NCI-H1436 (cell line): ENCODE measurements at places on chromosomes 4 and X.

GRCh38 chr4:158877069-158877468 is 108.2 kb downstream of the FNIP2 start:
- no peak for DNase-seq

- DNase-seq, result no peak
Observed at GRCh38 chr4:164508771-164509170, 245.2 kb upstream of the SMIM31 start.

DNA sequence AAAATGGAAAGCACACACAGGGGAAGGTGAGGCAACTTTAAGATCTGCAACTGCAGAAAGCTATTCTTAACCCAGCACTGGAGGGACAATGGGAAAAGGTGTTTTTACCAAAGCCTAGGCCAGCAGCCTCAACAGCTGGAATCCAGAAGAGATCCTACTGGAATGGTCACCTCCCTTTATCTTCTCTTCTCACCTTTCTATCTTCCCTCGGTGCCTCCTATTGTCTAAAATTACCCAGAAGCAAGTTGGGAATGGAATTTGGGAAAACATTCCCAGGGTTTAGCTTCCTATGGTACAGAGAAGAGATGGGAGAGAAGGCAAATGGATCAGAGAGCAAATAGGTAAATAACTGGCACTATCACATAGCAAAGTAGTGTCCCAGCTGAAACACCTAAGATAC is 73.1 kb downstream of the TIGD2 start:
- no peak for DNase-seq

DNA sequence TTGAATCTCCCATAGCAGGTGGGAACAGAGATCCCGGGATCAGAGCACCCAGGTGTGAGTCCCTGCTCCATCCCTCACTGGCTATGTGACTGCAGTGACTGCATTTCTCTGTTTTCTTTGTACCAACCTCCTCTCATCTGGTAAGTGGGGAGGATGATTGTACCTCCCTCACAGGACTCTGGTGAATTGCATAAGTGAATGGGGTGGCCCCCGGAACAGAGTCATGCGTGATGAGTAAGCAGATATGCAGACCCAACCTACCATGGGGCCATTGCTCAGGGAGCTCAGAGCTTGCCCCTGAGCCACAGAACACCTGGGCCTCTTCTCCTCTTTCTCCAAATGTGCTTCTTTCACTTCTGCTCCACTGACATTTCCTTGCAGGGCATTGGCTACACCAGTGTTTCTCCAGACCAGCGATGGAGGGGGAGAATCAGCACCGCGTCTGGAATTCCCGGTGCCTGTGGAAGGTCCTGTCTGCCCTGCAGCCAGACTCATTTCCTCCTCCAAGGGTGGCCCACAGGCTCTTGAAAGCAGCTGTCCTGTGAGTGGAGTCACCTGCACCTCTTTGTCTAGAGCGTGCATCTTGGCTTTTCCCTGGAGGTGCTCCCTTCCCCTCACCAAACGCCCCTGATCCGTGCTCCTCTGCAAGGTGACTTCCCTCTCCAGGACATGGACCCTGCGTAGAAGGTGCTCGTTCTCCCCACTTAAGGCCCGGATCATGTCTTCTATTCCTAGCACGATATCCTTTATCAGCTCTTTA is 30.0 kb downstream of the C4orf50 start:
- no peak for DNase-seq

DNA sequence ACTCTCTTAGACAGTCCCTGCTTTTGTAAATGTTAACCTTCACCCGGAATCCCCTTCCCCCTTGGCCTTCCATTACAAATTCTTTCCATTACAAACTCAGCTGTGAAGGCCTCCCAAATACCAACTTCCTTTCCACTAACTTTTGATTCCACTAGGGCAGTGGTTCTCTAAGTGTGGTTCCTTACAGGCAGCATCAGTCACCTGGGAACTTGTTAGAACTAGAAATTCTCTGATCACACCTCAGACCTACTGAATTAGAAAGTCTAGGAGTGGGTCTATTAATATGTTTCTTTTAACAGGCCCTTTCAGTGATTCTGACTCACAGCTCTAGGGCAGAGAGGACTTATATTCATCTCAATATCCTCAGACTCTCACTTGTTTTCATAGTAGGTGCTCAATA is 19.0 kb upstream of the MRPL1 start:
- DNase-seq, result no peak

DNA sequence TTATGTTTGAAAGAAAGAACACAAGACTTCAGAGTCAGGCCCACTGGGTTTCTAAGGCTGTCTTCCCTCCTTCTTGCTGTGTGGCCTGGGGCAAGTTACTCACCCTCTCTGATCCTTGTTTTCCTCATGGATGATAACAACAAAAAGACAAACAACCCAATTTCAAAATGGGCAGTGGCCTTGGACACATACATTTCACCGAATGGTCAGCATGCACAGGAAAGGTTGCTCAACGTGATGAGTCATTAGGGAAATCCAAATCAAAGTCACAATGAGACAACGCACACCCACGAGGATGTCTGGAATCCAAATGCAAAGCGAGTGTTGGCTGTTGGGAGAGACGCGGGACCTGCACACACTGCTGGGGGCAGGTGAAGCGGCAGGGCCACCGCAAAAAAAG is 50.8 kb upstream of the PPP2R2C start:
- no peak for DNase-seq

DNA sequence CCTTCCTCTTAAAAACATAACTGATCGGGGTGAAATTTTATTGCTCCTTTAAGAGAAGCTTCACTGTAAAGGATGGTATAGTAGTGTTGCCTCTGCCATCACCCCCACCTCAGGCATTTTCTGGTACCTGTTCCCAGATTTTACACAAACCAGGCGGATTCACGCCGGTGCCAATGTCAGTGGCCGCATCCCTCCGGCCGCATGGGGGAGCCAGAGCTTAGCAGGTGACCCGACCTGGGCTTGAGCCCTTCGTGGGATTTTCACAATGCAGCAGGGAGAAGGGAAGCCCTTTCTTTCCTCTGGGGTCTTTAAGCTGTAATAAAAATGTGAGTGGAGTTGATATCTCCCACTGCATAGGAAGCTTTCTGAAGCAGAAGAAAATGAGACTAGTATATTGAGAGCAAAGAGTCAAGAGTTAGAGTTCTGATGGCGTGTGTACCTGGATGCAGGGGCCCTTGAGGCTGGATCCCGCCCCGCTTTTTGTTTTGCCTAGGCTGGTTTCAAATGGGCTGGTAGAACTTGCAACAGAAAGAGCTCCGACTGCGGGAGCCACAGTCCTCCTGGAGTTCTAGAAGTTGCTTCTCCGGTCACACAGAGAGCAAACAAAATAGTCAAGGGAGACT is 59.4 kb downstream of the POLR2B start:
- DNase-seq, result peak; percentile 14

DNA sequence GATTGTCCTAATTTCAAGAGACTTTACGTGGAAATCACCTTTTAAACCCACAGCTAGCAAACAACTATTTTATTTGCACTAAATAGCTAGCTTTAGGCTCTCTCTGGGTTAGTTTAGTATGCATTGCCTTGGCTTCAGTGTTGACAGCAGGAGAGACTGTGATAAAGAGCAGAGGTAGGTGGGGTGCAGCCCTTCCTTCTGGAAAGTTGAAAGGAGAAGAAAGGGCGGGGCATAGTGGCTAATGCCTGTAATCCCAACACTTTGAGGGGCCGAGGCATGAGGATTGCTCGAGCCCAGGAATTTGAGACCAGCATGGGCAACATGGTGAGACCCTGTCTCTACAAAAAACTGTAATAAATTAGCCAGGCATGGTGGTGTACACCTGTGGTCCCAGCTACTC is 29.0 kb upstream of the TMEM154 start:
- no peak for DNase-seq

GRCh38 chrX:1222531-1223241 is 10.2 kb upstream of the CRLF2 start:
- no peak for DNase-seq

- DNase-seq, result no peak
Observed at GRCh38 chrX:27863809-27864208, 56.0 kb downstream of the MAGEB10 start.

- DNase-seq, result no peak
Observed at GRCh38 chr4:76270244-76271175, 19.0 kb downstream of the FAM47E start.

GRCh38 chr4:2353222-2354107 is 65.0 kb downstream of the ZFYVE28 start:
- DNase-seq, result no peak

GRCh38 chr4:138805736-138806135 is 209.8 kb upstream of the NOCT start:
- DNase-seq, result no peak

GRCh38 chr4:172978848-172979247 is 189.8 kb upstream of the GALNT7 start:
- no peak for DNase-seq

DNA sequence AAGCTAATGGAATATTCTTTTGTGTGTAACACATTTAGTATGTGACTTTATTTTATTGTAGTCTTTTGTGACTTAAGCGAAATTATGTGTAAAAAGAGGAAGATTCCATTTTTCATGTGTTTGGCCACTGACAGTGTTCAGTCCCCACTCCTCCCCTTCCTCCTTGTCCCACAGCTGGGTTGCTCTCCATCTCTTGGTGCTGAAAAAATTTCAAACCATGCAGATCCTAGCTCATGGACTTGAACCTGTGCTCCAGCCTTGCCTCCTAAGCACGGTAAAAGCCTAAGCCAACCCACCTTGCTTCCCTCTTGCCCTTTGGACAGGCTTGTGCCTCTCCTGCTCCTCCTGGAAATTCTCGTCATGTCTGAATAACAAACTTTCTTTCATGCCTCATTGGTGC is 2008.5 kb upstream of the TENM3 start:
- DNase-seq, result no peak

- DNase-seq, result no peak
Observed at GRCh38 chr4:153592064-153592463, 92.0 kb upstream of the TLR2 start.

DNA sequence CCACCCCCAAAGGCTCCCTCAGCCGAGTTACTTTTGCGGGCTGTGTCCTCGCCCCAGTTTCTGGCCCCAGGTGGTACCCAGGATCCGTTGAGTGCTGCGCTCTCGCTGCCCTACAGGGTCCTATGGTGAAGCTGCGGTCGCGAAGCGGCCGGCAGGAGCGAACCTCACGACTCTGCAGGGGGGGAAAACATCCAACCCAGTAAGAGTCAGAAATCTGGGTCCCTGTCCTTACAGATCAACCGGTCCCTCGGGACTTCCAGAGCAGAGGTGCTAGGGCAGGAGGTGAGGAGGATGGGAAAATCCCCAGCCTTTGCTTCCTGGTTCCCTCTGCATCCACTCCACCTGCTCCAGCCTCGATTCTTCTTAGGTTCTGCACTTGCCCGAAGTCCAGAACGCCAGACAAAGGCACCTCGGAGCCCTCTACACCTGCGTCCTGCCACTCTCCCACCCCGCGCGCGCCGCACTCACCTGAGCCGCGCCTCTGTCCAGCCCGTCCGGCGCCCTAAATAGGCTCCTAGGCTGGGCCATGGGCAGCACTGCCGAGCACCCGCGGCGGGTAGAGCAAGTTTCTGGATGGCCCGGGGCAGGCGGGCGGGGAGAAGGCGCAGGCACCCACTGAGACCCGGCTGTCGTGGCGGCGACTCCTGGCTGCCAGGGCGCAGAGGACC is at the start of gene HS3ST1:
TSS of gene HS3ST1 (minus strand) at position 664 of the 668 bp plus-strand sequence. CDS start 28,889 bp downstream, outside the sequence.
- DNase-seq, result no peak

DNA sequence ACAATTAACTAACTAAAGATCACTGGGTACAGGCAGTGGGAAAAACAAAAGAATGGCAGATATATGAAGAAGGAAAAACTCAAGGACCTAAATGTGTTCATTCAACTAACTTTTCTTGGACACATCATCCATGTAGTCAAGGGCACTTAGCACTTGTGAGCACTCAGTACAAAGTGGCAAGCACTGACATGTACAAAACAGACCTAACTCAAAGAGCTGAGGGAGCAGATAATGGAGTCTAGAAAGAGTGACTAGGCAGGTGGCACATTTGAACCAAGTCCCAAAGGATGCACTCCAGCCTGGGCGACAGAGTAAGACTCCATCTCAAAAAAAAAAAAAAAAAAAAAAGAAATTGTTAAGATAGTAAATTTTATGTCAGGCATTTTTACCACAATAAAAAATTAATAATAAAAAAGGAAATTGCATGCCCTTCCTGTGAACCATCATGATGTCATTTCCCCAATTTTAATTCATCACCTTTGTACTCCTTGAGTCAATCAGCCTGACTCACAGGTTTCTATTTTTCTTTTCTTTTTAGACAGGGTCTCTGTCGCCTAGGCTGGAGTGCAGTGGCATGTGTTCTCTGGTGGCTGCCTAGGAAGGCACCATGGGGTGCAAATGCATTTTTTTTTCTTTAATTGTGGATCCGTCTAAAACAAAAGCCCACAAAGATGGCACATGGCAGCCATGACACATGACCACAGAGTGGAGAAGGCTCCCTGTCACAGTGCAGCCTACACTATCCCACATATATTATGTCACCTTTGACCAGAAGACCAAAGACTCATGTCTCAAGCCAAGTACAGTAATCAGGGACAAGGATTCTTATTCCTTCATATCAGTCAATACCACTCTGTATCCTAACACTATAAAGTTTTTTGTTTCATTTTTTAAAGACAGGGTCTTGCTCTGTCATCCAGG is 91.9 kb downstream of the CHST7 start:
- DNase-seq, result peak; percentile 34

DNA sequence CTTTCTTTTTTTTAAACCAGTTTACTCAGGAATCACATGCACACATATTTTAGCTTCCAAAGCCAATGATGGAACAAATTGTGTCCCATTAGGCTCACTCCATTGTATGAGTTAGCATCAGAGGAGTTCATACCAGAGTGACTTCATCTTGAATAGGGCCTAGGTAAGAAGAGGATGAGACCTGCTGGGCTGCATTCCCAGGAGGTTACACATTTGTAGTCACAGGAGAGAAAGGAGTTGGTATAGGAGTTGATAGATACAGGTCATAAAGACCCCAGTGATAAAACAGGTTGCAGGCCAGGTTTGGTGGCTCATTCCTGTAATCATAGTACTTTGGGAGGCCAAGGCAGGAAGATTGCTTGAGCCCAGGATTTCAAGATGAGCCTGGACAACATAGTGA is 9.3 kb downstream of the PDGFRA start:
- no peak for DNase-seq

- no peak for DNase-seq
Observed at GRCh38 chrX:53449632-53450031, 15.5 kb upstream of the HSD17B10 start.

DNA sequence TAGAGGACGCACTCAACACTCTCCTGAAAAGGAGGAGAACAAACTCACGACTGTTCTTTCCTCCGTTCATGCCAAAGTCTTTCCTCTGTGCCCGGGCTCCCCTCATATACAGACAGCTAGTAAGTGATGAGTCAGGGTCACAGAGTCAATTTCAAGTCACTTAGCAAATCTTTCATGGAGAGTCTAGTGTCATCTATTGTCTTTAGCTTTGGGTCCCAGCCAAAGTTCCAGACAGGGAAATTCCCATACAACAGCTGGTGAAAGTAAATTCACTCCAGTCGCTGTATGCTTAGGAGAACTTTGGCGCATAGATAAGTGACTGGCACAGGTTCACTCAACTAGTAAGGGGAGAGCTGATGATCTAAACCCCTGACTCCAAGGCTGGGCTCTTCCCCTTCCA is 226.5 kb downstream of the MID1 start:
- DNase-seq, result no peak

- DNase-seq, result no peak
Observed at GRCh38 chr4:137608085-137608484, 75.8 kb upstream of the PCDH18 start.
